ENCODE measurements at places on chromosomes 6 and 20.

- no peak for DNase-seq
Observed at GRCh38 chr6:54083287-54083686, 28.0 kb upstream of the MLIP start.

DNA sequence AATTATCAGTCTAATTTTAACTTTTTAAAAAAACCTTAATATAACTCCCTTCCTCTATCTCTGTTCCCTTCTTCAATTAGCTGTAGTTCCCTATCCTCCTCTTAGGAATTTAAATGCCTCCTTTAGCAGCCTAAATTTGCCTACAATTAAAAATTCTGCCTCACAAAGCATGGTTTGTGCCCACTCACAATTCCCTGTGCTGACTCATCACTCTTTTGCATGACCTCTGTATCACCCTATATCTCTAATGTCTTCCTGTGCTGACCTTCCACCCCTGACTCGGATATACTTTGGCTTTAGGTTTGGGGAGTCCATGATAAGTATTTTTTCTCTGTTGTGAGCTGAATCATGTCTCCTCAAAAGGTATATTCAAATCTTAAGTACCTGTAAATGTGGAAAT is 253.6 kb downstream of the RNF144B start:
- no peak for DNase-seq

- no peak for DNase-seq
Observed at GRCh38 chr20:20259533-20259932, 108.4 kb upstream of the INSM1 start.

DNA sequence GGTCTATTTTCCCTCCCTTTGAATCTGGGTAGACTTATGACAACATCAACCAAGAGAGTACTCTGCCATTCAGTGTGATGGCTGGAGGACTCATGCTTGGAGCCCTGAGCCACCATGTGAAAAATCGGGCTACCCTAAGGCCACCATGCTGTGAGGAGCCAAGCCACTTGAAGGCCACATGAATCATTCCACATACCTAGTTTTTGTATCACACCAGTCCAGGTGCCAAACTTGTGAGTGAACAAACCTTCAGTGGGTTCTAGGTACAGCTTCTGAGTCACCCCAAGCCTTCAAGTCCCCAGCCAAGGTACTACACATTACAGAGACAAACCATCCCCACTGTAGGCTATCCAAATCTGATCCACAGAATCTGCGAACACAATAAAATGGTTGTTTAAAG is 37.4 kb upstream of the E2F3 start:
- DNase-seq = no peak

GRCh38 chr6:26629359-26629758 is 30.2 kb downstream of the ZNF322 start:
- DNase-seq = no peak

GRCh38 chr20:10651227-10651990 is 22.4 kb downstream of the JAG1 start:
- no peak for DNase-seq

DNA sequence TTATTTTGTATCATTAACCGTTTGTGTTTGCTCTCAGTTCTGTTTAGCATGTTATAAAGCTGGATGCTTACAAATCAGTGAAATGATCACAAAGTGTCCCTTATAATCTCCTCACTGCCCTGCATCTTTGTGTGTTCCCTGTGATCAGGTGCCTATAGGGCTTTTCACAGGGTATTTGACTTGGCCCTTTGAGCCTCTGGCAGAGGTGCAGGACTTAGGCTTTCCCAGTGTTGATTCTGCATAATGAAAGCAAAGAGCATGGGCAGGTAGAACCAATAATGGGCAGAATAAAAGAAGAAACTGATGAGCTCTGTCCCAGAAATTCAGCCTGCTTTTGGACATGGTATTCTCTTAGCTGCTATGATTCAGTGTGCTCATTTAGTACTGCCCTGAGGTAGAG is 16.9 kb upstream of the PBOV1 start:
- no peak for DNase-seq

GRCh38 chr6:67643281-67643680 is 991.8 kb upstream of the ADGRB3 start:
- DNase-seq = no peak

DNA sequence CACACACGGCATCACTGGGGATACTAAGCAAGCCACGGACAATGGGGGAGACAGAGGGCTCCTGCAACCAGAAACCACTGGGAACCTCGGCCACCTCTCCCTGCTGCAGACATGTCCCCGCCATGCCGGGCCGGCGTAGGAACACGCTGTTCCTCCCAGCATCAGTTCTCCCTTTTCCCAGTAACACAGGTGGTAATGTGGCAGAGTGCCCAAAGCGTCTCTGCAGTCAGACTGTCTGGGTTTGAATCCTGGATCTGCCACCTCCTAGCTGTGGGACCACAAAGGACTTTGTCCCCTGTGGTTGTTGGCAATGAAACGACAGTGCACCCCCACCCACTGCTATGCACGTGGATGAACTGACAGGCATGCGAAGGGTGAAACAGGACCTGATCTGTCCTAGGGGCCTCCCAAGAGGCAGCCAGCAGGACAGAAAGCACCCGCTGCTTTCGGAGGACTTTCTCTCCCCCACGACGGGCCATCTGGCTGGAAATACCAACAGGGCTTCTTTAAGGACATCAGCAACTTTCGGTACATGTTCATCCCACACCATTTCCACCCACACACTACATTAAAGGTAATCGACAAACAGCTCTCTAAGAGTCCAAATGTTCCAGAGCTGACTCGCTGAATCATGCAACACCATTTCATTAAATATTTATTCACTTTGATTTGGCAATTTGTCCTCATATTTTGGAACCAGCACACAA is 74.1 kb downstream of the SULF2 start:
- DNase-seq = no peak

DNA sequence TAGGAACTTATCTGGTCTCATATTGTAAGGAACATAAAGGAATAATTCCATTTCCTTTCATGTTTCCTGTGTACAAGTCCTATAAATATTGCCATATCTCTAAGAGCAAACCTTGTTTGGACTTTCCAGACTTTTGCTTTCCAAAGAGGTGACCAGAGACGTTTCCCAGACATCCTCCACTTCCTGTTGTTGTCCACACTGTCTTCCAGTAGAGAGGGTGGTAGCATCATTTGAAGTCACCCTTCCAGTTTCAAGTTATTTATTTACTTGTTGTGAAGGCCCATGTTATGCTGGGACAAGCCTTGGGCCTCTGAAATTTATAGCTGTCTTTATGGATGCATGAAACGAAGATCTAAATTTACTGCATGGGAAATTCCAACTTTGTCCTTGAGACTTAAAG is 10.6 kb upstream of the TGM3 start:
- no peak for DNase-seq

- peak; percentile 9 for DNase-seq
Observed at GRCh38 chr20:18628330-18628920, 40.6 kb downstream of the DTD1 start.

- DNase-seq = no peak
Observed at GRCh38 chr6:116074732-116075390, 14.2 kb upstream of the FRK start.

- DNase-seq = no peak
Observed at GRCh38 chr6:140907235-140907634, 1225.5 kb upstream of the GJE1 start.

GRCh38 chr6:74871757-74872156 is 334.1 kb downstream of the COL12A1 start:
- DNase-seq = no peak

DNA sequence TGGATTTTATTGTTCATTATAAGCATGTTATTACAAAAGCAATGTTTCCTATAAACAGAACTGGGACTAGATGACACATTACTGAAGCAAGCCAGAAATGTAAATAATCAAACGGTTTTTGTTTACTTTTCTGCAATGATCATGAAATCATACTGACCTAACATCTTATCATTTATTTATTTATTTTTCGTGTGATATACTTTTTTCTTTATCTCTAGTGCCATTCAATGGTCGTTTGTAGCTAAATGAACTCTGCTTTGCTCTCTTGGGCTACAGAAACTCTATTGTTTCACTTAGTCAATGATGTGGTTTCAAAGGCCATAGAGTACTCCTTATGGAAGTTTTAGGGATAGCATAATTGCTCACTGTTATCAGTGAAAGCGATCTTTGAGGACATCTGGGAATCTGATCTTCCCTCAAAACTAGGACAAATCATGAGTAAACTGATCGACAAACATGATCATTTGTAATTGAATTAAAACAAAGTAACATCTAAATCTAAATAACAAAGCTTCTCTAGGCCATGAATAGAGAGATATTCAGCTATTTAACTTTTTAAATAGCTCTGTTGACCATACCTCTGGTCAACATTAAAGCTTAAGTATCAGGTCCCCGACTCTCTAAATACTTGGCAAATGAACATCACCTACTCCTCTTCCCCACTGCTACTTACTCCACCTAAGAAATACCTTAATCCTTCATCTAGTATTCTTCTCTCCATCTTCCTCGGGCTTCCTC is 933.4 kb downstream of the TFAP2A start:
- DNase-seq = no peak

DNA sequence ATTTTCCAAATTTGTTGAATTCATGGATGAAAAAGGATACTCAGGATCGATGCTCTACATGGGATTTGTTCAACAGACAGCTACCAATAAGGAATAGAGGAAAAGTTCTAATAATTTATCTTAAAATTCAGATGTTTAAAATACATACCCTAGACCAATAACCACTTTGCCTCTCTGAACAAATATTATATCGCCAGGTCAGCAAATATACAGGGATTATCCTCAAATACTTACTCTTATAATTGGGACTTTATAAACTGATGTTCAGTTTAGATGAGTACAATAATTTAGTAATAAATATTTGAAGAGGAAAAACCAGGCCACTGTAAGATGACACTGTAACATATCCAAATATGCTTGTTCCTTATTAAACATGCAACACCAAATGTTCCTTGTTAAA is 268.7 kb downstream of the DOK5 start:
- no peak for DNase-seq

- no peak for DNase-seq
Observed at GRCh38 chr20:43726811-43727338, at the start of gene GTSF1L. GTSF1L (minus strand) TSS chr20:43727002; CDS start chr20:43726694, 308 bp downstream.

DNA sequence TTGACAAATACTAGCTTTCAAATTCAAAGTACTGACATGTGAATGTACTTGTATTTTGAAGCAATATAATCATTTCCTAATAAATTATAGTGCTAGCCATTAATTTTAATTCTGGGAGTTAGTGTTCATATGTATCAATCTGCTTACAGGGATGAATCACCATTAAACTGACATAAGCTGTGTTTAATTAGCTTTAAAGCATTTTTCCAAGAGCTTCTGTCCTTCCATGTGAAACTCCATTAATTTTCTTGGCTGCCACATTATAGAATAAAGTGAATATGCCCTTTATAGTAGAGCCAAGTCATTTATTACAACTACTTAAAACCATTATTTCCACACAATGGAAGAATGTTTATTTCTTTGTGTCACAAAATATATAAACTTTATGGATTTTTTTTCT is 150.8 kb downstream of the COL21A1 start:
- no peak for DNase-seq

DNA sequence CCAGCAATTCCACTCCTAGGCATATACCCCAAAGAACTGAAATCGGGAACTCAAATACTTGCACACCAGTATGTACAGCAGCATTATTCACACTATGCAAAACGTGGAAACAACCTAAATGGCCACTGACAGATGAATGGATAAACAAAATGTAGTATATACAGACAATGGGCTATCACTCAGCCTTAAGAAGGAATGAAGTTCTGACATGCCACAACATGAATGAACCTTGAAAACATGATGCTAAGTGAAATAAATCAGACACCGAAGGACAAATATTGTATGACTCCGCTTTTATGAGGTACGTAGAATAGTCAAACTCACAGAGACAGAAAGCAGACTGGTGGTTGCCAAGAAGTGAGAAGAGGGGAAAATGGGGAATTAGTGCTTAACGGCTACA is 59.1 kb upstream of the CCN6 start:
- no peak for DNase-seq

DNA sequence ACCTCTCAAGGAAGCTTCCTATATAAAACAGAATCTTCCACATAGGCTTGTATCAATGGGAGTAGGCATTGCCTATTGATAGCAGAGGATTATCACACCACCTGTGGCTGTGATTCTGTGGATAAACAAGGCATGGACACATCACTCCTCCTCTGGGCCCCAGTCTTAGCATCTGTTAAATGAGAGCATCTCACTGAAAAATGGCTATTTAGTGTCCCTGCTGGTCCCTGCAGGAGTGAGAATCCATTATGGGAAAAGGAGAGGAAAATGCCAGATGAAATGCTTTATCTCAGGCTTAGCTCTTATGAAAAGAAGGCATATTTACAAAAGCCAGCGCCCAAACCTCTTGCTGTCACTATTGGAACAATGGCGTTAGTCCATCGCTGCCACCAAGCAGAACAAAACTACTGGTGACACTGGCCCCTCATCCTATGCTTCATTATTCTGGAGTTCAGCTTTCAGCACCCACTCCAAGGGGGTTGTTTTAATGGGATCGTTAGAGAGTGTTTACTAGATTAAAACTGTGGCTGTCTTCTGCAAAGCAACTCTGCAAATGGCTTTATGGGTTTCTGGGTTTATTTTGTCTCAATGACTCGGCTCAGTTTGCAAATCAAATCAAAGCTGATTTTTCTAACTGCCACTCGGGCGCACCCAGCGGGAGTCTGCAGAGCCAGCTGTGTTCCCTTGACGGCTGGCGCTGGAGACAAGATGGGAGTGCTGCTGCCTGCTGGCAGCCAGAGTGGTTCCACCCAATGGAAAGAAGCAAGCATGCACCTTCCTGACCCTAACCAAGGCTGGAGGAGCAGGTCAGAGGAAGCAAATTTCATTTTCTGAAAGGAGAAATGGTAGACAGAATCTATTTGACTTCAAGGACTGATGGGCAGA is 658.8 kb upstream of the CHD6 start:
- DNase-seq = no peak

GRCh38 chr6:89745716-89746115 is 73.9 kb downstream of the MDN1 start:
- DNase-seq = no peak

GRCh38 chr20:17663486-17663885 is 18.6 kb downstream of the RRBP1 start:
- no peak for DNase-seq

GRCh38 chr20:7993703-7994102 is 25.9 kb downstream of the TMX4 start:
- no peak for DNase-seq

Measured in NCI-H1436 (cell line).